ENCODE measurements at places on chromosomes 1 and 21.

GRCh38 chr1:174480324-174480723 lies 32.6 kb downstream of the GPR52 start:
- no peak overlapping the region for H3K27ac ChIP-seq
- no peaks in the 10 kb centered on the region for H3K36me3 ChIP-seq
- H3K4me3 ChIP-seq = no peak overlapping the region
- no peak for DNase-seq
- no peaks in the 10 kb centered on the region for H3K27me3 ChIP-seq

- no peak for DNase-seq
- no peaks in the 10 kb centered on the region for H3K4me1 ChIP-seq
These were observed 21.3 kb upstream of the FBXO28 start for GRCh38 chr1:224092601-224093000.

GRCh38 chr1:207981976-207982375 lies 71.1 kb upstream of the CD34 start:
- H3K36me3 ChIP-seq = no peaks in the 10 kb centered on the region
- H3K4me1 ChIP-seq = no peaks in the 10 kb centered on the region
- H3K27ac ChIP-seq = no peak overlapping the region
- H3K27me3 ChIP-seq = peaks cover 29% of the 10 kb centered on the region
- no peak overlapping the region for H3K4me3 ChIP-seq

- H3K4me3 ChIP-seq = no peak overlapping the region
- peaks cover 38% of the 10 kb centered on the region for H3K4me1 ChIP-seq
- peak; percentile 87 for DNase-seq
- H3K36me3 ChIP-seq = peaks cover 30% of the 10 kb centered on the region
- no peaks in the 10 kb centered on the region for H3K27me3 ChIP-seq
These were observed 3.6 kb upstream of the CYB561D1 start for GRCh38 chr1:109490029-109490933.

DNA sequence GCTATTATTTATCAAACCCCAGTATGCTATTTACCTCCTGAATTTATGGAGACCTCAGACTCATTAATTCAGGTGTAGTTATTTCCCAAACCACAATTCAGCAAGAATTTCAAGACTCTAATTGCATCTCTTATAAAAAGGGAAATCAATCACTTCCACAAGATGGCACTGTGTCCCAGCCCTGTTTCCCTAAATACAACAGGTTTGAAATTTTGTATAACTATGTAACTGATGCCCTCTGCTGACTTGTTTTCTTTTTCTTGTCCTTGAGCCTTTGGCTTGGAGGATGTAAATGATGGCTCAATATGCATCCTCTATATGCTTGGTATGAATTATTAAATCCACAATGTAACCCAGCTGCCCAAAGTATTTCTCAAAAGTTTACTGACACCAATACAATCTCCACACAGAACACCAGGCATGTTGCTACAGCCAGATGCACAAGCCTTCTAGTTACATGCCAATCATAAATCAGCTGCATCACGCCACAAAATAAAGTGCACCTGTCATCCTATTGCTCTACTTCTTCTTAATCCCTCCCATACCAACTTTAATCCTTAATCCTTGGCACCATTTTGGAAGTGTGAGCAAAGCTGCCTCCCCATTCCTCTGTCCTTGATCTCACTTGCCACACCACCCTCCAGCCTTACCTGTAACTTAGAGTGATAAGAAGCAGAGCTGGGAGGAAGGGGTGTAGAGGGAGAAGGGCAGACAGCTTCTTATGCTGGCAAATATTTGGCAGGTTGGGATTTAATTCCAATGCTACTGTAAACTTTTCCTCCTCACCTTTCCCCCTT lies 9.0 kb downstream of the C1orf105 start:
- DNase-seq = peak; percentile 73
- no peaks in the 10 kb centered on the region for H3K27me3 ChIP-seq
- no peak overlapping the region for H3K4me3 ChIP-seq
- peaks cover 6% of the 10 kb centered on the region for H3K36me3 ChIP-seq
